ENCODE measurements at places on chromosomes 11 and 22.

DNA sequence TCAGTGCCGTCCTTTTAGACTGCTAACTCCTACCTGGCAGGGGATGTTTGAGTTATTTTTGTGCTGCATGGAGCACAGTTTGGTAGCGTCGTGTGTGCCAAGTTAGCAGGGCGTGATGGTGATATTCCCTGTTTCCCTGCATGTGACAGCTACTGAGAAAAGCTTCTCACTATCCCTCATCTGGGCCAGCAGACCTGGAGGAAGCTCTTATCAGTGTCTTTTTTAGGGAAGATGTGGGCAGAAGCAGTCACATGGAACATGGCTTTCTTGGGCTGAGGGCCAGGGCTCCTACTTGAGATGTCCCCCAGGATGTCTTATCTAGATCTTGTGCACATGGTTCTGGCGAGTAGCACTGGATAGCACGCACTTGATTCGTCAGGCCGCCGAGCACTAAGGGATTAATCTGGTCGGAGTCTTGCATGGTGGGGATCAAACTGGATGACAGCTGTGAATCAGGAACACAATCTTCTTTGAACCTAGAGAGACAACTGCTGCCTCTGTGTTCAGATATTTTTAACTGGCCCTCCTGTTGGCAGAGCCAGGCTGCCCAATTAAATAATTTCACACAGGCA lies 33.8 kb downstream of the TECTA start:
- no peak for DNase-seq

- no peak for DNase-seq
These were observed 37.1 kb upstream of the NFRKB start for GRCh38 chr11:129932381-129933067.

DNA sequence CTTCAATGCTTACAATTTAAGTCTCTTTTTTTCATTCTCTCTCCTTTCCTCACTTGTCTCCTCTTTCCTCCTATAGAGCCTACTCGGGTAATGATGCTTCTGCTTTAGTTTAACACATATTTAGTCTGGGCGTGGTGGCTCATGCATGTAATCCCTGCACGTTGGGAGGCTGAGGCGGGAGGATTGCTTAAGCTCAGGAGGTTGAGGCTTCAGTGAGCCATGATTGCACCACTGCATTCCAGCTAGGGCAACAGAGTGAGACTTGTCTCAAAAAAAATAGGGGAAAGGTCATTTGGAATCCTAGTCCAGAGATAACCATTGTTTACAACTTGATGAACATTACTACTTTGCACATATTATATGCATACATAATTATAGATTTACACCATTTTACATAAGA lies 1.4 kb upstream of the CCT8L2 start:
- DNase-seq: no peak

GRCh38 chr11:50170115-50170514 lies 137.4 kb downstream of the OR4C45 start:
- DNase-seq: no peak

DNA sequence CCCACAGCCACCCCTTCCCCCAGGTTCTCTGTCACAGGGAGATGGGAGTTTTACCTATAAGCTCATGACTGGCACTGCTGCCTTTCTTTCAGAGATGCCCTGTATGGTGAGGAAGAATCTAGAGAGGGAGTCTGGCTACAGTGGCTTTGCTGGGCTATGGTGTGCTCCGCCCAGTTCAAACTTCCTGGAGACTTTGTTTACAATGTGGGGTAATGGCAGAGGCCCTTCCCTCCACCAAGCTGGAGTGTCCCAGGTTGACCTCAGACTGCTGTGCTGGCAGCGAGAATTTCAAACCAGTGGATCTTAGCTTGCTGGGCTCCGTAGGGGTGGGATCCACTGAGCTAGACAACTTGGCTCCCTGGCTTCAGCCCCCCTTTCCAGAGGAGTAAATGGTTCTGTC lies 143.5 kb downstream of the MSANTD4 start:
- no peak for DNase-seq

DNA sequence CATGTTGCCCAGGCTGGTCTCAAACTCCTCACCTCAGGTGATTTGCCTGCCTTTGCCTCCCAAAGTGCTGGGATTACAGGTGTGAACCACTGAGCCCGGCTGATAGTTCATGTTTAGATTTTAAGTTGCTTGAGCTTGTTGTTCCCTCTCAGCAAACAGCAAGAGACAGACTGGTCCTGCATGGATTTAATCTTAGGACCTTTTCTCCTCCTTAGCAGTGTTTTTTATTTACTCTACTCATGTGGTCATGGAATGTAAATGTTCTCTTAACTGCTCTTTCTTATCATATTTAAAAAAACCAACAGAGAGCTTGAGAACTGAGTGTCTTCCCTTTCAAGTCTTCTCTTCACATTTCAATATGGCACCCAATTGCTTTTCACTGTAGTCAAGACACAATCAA lies 22.7 kb upstream of the PRDM10 start:
- no peak for DNase-seq

DNA sequence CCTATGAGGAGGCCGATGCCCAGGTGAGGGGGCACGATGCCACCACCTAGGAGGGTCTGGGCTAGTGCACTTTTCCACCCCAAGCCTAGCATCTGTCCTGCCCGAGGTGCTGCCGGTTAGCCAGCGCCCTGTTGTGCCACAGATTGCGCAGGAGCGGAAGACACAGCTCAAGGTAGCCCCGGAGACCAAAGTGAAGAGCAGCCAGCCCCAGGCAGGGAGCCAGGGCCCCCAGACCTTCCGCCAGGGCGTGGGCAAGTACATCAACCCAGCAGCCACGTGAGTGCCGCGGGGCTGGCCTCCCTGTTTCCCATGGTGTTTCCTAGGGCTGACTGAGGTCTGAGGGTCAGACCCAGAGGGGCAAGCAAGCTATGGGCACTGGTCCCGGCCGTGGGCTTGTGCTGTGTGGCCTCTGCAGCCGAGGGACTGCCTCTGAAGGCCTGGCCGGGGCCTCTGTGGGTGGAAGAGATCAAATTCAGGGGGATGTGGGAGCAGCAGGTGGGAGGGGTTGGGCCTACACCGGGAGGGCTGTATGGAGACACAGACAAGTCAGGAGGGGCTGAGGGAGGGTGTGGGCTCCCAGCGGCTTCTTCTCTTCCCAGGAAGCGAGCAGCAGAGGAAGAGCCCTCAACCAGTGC lies 29.1 kb downstream of the PPIL2 start:
- DNase-seq: no peak

- no peak for DNase-seq
These were observed 10.8 kb downstream of the LARGE2 start for GRCh38 chr11:45933131-45933831.

- no peak for DNase-seq
These were observed 2.1 kb downstream of the UCP3 start for GRCh38 chr11:74006743-74007304.

DNA sequence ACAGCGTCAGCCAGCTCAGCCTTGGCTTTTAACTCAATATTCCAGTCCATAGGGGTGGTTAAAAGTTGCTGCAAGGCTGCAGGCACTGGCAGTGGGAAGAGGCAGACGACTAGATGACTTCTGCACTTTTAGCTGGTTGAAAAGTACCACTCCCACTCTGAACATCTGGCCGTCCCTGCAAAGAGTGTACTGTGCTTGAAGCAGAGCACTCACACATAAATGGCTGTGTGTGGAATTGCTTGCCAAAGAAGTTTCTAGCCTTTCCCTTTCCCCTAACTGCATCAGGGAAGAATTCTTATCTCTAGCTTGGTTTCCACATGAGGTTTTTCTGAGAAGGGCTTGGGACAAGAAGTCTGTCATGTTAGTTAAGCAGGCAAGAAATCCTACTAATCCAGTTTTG lies 5.1 kb upstream of the PHLDB1 start:
- no peak for DNase-seq

GRCh38 chr11:57504511-57504910 lies 11.0 kb downstream of the SLC43A1 start:
- DNase-seq: no peak

- DNase-seq: no peak
These were observed 840.7 kb downstream of the FAM181B start for GRCh38 chr11:81892770-81893635.

DNA sequence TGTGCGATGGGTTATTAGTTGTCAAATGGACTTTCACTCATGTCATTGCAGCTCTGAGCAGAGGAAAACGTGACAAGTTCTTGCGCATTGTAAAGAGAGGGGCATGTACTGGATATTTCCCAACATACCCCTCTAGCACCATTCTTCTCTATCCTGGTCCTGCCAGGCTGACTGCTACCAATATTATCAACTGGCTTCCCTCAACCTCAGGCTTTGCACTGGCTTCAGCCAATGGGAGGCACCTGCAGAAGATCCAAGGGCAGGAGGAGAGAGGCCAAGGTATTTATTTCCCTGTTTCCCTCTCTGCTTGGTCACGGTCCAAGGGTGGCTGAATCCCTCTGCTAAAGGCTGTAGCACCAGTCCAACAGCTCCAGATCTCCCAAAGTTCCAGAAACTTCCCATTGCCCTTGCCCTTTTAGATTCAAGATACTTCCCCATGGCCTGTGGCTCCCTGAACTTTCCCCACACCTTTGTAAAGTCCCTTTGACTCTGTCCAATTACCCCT lies 175.6 kb upstream of the NECTIN1 start:
- DNase-seq: no peak

GRCh38 chr11:77215106-77215505 lies 86.4 kb downstream of the GDPD4 start:
- DNase-seq: no peak

GRCh38 chr11:74687237-74688023 lies 43.8 kb downstream of the CHRDL2 start:
- DNase-seq: no peak

DNA sequence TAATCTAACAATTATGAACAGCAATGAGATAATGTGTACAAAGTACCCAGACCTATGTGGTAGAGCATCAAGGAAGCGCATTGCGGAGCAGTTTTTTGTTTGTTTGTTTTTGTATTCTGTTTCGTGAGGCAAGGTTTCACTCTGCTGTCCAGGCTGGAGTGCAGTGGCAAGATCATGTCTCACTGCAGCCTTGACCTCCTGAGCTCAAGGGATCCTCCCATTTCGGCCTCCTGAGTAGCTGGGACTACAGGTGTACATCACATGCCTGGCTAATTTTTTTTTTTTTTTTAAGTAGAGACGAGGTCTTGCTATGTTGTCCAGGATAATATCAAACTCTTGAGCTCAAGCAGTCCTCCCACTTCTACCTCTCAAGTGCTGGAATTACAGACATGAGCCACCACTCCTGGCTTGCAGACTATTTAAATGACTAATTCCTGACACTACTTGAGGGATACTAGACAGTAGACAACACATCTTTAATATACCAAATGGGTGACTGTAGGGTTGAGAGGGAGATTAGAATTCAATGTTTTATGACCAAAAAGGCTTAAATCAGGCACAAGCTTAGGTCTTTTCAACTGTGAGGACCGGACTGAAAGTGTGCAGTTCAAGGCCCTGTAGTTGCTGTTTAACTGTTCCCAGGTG lies 12.7 kb downstream of the OR51B4 start:
- DNase-seq: no peak

DNA sequence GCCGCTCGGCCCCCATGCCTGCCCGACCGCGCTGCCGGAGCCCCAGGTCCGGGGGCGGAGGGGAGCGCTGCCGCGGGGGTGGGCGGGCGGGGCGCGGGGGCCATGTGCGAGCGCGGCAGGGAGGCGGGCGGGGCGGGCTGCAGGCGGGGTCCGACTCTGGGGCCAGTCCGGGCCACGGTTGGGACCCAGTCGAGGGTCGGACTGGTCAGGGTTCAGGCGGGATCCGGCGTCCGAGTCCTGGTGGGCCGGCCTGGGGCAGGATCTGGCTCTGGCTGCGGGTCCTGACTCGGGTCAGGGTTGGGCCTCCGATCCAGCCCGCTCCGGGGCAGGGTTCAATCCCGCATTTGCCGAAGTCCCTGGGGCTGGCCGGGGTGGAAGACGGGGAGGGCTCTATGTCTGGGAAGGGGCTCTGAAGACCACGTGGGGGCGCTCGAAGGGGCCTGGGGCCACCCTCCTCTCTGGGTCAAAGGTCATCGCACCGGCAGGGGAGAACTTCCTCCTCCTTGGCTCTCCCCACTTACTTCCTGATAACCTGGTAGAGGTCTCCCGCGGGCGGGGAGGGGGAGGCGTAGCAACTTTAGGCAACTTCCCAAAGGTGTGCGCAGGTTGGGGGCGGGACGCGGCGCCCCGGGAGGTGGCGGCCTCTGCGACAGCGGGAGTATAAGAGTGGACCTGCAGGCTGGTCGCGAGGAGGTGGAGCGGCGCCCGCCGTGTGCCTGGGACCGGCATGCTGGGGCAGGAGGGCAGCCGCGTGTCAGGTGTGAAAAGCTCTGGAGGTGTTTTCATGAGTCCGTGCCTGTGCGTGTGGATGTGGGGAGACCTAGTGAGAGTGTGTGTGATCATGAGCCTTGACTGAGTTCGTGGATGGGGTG lies 603 bp downstream of the ESRRA start:
- peak; percentile 83 for DNase-seq

DNA sequence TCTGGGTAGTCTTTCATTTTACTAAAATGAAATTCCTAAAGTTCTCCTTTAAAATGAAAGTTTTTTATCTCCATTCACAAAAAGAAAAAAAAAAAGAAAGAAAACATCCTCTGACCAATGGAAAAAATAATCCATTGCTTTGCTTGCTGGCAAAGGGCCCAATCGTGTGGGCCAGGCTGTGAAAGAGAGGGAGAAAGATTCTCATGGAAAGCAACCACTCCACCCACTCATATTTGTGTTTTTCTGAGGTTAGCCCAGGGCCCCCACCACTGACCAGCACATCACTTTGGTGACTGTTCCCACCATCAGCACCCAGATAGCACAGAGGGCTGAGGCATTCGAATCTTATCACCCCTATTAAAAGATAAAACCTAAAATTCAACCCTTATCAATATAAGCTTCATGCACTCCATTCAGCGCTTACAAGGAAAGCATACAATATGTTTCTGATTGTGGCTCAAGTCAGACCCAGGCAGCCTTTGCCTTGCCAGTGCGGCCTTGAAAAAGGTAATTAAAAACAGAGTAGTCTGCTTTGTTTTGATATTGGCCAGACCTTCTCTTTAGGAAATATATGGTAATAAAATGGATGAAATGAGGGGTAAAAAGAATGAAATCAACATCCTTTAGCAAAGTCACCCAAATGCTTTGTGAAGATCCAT lies 192.8 kb downstream of the ETS1 start:
- DNase-seq: no peak

GRCh38 chr22:46639843-46640242 lies 19.7 kb downstream of the GRAMD4 start:
- DNase-seq: no peak

GRCh38 chr11:95147364-95147905 lies 57.8 kb downstream of the ENDOD1 start:
- DNase-seq: no peak

- DNase-seq: no peak
These were observed 22.1 kb upstream of the PSMA1 start for GRCh38 chr11:14542324-14542723.

GRCh38 chr11:115437902-115438575 lies 66.2 kb downstream of the CADM1 start:
- no peak for DNase-seq

GRCh38 chr22:22111267-22111751 lies 128.7 kb upstream of the TOP3B start:
- DNase-seq: peak; percentile 40

All from activated T-cell treated with anti-CD3 and anti-CD28 coated beads, Interleukin-2, amount 50 U/mL, for 24 hours (primary cell).